ENCODE measurements at places on chromosomes 13 and 19. TPM values are rescaled to one million over a fixed set of nuclear protein-coding genes. Genes with fewer than 3 reads are reported as not detected.
A peak's percentile ranks its signal among the peaks of the same experiment; 100 is the strongest.

- DNase-seq = no peak
Observed at GRCh38 chr13:34172048-34172447, 354.1 kb downstream of the RFC3 start.

GRCh38 chr19:9323557-9323918 is 441 bp upstream of the ZNF559 start:
- DNase-seq = peak; percentile 69

The SLITRK6 gene
- polyA plus RNA-seq = 9.8 TPM

GRCh38 chr19:18967358-18968146 is 26.5 kb upstream of the HOMER3 start:
- peak; percentile 34 for DNase-seq

The S1PR4 gene
- not detected for polyA plus RNA-seq

GRCh38 chr13:74301258-74301935 is 167.2 kb upstream of the KLF12 start:
- no peak for DNase-seq

DNA sequence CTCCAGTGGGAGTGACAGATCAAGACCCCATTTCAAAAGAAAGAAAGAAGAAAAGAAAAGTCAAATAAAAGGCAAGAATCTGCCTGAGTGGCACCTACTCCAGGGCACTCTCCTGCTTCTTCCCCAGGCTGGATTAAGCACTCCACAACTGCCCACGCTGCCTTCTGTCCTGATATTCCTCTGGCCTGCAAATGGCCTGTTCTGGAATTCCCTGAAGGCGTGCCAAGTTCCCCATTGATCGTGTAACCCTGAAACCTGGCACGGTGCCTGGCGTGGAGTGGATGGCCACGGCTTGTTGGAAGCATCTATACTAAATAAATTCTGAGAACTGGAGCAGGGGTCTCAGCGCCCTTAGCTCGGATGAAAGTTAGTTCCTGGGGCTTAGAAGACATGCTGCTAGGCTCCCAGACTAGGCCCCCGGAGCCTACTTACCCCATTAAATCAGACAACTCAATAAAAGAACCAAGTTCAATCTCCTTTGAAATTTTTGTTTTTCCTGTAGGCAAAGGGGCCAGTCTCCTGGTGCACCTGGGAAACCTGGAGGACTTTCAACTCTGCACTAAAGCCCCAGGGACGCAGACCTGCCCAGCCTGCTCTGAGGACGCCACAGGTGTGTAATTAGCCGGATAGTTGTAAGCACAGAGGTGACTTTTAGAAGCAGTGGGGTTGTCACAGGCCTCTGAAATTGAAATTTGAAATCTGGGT is 21.9 kb downstream of the ANKRD27 start:
- peak; percentile 55 for DNase-seq

The ZNF285 gene
- 3.4 TPM for polyA plus RNA-seq

DNA sequence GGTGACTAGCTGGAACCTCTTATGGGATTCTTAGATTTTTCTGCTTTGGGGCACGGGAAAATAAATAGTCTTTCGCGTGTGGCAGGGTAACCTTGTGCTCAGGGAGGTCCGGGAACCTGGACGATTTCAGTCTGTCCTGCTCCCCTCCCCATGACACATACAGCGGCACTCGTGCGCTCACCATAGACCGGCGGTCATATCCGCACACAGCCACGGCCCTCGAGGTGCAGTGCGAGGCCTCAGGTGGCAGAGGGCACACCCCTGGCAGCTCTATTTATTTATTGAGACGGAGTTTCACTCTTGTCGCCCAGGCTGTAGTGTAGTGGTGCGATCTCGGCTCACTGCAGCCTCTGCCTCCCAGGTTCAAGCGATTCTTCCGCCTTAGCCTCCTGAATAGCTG is 3.0 kb downstream of the ONECUT3 start:
- no peak for DNase-seq

DNA sequence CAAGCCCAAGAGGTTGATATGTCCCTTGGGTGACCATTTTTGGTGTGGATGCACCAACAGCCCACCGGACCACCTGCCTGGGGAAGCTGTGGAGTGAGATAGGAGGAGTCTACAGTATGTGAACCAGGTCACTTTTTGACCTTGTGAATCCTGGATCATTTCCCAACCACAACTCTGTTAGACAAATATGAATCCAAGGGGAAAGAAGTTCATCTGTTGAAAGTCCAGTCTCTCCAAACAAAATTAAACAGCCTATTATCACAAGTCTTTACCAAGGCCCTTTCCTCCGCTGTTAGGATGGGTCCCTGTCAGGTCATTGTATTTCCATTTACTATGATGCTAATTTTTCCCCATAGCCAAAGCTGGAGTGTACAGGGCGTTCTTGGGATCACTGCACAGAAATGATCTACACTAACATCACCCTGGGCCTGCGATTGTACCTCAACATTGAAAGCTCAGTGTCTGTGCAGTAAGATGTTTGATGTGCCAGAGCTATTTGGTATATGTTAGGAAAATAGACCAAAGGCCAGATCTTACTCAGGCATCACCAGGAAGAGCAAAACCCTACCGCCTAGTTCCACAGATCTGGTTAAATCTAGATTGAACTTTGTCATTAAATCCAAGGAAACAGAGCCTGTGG is 117.1 kb downstream of the STARD13 start:
- no peak for DNase-seq

DNA sequence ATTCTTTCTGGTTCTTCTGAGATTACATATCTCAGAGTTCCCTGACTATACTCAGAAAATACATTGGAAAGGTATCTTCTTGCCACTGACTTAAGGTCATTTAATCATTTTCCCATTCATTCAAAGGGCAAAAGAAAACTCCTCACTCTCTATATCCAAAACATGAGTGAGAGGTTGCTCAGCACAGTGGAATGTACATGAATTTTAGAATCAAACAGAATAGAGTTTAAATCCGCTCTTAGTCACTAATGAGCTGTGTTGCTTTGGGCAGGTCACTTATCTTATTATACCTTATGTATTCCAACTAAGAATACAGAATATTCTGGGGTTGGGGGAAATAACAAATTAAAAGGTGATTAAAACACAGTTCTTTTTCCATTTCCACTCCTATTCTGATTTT is 452.6 kb upstream of the KLF12 start:
- DNase-seq = no peak

The ZNF709 gene
- polyA plus RNA-seq = 0.63 TPM

The ZMYM5 gene
- polyA plus RNA-seq = 14.7 TPM

DNA sequence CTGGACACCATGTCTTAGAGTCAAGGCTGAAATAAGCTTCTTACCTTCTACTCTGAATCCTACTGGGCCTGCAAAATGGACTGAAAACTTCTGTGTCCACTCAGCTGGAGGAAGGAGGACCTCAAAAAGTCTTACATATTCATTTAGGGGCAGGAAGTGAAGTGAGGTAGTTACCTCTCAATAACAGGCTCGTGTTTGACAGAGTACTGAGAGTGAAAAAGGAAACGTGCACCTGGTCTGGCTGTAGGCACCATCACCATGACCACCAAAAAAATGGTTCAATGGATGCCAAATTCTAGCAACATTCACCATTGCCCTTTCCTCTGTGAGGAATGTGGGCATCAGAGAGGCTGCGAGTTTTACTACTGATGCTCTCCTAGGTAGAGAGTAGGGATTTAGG is 176.2 kb downstream of the RFC3 start:
- no peak for DNase-seq

DNA sequence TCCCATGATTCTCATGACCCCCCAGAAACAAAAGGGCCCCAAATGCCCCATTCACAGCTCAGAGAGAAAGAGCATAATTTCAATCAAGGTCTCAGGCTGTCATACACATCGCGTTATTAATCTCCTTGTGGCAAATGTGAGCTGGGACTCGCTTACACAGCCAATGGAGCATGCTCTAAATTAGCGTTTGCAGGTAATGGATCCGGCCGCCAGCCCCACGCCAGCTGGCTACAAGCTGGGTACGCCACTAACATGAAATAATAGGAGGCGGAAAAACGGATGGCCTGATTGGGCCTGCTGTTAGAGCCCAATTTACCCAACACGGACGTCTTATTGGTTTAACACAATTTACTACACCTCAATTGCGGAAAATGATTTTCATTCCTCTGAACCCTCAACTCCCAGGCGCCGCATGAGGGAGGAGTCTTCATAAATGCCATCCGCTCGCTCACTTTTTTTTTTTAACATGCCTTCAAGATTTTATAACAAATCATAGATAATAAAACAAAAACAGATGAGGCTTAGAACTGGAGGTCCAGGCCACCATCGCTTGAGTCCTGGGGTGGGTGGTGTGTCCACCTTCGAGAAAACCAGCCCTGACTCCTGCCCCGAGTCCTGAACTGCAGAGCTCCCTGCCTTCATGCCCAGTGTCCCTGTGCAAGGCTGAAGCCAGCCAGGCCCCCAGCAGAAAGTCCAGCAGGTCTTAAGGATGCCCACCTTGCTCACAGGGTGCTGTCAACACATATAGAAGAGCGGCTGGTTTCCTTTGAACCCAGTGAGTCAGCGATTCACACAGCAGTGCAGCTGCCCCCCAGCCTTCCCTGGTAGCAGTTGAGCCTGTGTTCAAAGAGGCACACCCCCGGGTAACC is 62.1 kb downstream of the PEPD start:
- DNase-seq = no peak

The ZNF415 gene
- 7.4 TPM for polyA plus RNA-seq

The TNNI3 gene
- 1.6 TPM for polyA plus RNA-seq

The NTF4 gene
- polyA plus RNA-seq = 6.9 TPM

The GATAD2A gene
- 35.3 TPM for polyA plus RNA-seq

GRCh38 chr19:4083677-4084546 is 17.2 kb upstream of the ZBTB7A start:
- peak; percentile 60 for DNase-seq

DNA sequence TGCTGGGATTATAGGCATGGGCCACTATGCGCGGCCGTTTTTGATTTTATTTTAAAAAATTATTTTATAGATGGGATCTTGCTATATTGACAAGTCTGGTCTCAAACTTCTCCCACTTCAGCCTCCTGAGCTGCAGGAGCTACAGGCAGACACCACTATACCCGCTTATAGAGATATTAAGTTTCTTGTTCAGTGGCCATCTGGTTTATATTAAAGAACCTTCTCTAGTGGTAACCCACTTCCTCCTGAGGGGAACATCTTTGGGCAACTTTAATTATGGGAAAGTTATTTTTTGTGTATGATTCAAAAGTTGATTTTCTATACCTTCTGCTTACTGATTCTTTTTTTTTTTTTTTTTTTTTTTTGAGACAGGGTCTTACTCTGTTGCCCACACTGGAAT is 172.7 kb downstream of the KLF5 start:
- no peak for DNase-seq

DNA sequence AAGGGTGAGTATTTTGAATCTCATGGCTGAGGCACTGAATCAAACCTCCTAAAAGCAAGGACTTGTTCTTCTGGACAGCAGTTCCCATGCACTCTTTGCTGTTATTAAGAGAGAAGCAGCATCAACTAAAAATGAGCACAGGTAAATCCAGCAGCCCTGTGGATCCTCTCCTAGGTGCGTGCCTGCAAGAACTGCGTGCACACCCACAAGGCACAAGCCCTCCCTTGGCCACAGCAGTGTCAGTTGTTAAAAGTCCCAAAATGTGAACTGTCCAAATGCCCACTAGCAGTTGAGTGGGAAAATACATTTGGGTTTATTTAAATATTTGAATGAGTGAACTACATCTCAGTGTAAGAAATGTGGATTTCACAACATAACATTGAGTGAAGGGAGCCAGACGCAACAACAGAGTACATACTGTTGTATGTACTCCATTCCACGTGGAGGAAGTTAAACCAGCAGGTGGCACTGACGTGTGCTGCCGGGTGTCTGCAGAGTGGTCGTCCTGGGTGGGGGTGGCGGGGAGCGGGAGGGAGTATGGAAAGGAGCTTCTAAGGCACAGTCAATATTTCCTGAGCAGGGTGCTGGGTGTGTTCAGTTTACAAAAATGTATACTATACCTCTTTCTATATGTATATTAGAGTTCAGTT is 266.4 kb downstream of the NALCN start:
- DNase-seq = peak; percentile 7

The CERS1 gene
- polyA plus RNA-seq = 4.9 TPM

The FCHO1 gene
- polyA plus RNA-seq = 1.9 TPM

Measured in hepatocyte (in vitro differentiated cells).